ENCODE measurements at places on chromosomes 7 and 10. TPM values are rescaled to one million over a fixed set of nuclear protein-coding genes. Genes with fewer than 3 reads are reported as not detected.

DNA sequence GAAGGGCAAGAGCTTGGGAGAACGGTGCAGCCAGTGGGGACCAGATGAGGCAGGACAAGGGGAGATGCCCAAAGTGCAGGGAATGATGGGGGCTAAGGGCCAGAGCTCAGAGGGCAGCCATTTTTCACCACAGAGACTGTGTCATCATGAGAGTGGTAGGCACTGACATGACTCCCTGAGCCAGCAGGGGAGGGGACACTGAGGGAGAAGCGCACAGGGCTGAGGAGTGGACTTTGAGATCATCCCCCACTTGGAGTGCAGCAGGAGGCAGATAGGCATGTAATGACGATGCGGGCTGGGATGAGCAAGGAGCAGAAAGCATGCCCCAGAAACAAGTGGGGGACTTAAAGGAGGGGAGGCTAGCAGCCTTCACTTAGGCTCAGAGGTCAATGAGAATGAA lies 5.2 kb upstream of the SMKR1 start:
- H3K27me3 ChIP-seq = no peaks in the 10 kb centered on the region
- H3K4me3 ChIP-seq = no peak overlapping the region
- no peaks in the 10 kb centered on the region for H3K36me3 ChIP-seq

- H3K27ac ChIP-seq = no peak overlapping the region
- no peaks in the 10 kb centered on the region for H3K36me3 ChIP-seq
- H3K27me3 ChIP-seq = no peaks in the 10 kb centered on the region
- DNase-seq = no peak
Measured at GRCh38 chr10:12600652-12601051, 251.3 kb downstream of the CAMK1D start.

DNA sequence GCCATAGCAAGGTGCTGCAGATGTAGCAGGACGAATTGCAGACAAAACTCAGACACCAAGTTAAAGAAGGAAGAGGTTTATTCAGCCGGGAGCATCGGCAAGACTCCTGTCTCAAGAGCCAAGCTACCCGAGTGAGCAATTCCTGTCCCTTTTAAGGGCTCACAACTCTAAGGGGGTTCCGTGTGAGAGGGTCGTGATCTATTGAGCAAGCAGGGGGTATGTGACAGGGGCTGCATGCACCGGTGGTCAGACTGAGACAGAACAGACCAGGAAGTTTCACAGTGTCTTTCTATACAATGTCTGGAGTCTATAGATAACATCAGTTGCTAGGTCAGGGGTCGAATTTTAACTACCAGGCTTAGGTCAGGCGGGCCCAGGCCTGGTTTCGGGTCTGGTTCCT lies 222.0 kb upstream of the C7orf33 start:
- no peak overlapping the region for H3K27ac ChIP-seq
- H3K4me1 ChIP-seq = no peaks in the 10 kb centered on the region
- H3K27me3 ChIP-seq = no peaks in the 10 kb centered on the region
- no peak for DNase-seq
- no peaks in the 10 kb centered on the region for H3K36me3 ChIP-seq

GRCh38 chr10:126204320-126204719 lies 184.0 kb downstream of the ADAM12 start:
- H3K27ac ChIP-seq = peak overlapping the region; percentile 34
- peaks cover 37% of the 10 kb centered on the region for H3K4me1 ChIP-seq
- DNase-seq = peak; percentile 63
- H3K27me3 ChIP-seq = no peaks in the 10 kb centered on the region
- no peak overlapping the region for H3K4me3 ChIP-seq

DNA sequence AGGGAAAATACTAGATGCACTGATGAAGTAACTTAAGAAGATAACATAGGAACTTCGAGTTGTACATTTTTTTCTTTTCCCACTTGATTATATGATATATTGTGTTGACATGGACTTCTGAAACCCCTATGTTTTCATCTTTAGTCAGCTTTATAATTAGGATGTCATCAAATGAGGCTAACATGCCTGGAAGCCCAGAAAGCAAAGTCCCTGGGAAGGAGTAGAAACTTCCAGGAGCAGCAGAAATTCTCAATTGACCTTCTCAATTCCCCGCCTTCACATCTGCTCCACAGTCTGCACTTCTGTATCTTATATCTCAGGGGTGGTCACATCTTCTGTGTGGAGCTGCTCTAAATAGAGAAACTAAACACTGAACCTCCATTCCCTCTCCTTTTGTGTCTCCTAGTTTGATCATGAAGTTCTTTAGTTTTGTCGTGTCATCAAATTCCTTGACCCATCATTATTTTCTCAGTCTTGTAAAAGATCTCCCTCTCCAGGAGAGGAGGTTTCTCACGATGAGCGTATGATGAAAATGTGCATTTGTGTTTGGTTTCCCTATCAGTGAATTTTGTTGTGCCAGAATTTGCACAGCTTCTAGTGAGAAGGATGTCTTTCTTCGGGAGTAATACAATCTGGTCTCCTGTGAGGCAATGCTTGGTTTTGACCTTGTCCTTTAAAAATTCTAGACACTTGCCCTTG lies 303.3 kb downstream of the SUGCT start:
- no peak overlapping the region for H3K4me3 ChIP-seq
- peaks cover 21% of the 10 kb centered on the region for H3K4me1 ChIP-seq
- no peaks in the 10 kb centered on the region for H3K36me3 ChIP-seq
- peak overlapping the region; percentile 97 for H3K27ac ChIP-seq

- H3K4me1 ChIP-seq = no peaks in the 10 kb centered on the region
- H3K4me3 ChIP-seq = no peak overlapping the region
- H3K27me3 ChIP-seq = no peaks in the 10 kb centered on the region
- H3K36me3 ChIP-seq = no peaks in the 10 kb centered on the region
- no peak overlapping the region for H3K27ac ChIP-seq
Measured at GRCh38 chr7:95276114-95276513, 48.2 kb downstream of the PON1 start.

CHRM2 gene
- not detected for total RNA-seq

UBTD1 gene
- 81.9 TPM for total RNA-seq

ITPRID1 gene
- not detected for total RNA-seq

MSMB gene
- not detected for total RNA-seq

C10orf67 gene
- total RNA-seq = 0.46 TPM

EN2 gene
- total RNA-seq = not detected

Measured in astrocyte (in vitro differentiated cells and primary cell).